ENCODE measurements at places on chromosomes 2 and 18.

DNA sequence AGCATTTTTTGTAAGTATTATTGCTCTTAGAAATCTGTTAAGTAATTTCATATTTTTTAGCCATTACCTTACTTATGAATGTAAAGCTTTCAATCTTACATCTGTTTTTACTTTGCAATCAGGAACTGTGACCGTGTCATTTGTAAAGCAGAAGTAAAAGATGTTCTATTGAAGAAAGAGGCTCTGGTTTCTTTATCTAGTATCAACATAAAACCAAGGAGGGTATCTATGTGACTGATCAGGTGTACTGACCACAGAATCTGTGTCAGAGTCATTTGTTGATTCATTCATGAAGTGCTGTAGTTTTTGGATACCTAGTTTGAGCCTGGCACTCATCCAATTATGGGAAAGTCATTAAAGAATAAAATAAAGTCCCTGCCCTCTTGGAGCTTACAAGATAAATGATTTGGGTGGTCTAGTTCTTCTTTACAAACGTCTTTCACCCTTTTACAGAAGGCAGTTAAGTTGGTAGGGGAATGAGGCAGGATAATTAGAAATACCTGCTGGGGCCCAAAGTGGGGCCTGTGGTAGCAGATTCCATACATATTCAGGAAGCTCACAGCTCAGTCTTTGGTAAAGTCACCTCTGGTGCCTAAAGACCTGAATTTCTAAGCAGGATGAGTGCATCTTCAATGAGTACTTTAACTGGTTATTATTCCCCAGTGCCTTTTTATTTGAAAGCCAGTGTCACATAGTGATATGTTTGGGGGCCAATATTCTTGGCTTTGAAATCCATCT lies 260.6 kb upstream of the NT5C1B start:
- no peak for DNase-seq

- no peak for DNase-seq
These were observed 107.9 kb downstream of the RNF144A start for GRCh38 chr2:7025082-7025481.

DNA sequence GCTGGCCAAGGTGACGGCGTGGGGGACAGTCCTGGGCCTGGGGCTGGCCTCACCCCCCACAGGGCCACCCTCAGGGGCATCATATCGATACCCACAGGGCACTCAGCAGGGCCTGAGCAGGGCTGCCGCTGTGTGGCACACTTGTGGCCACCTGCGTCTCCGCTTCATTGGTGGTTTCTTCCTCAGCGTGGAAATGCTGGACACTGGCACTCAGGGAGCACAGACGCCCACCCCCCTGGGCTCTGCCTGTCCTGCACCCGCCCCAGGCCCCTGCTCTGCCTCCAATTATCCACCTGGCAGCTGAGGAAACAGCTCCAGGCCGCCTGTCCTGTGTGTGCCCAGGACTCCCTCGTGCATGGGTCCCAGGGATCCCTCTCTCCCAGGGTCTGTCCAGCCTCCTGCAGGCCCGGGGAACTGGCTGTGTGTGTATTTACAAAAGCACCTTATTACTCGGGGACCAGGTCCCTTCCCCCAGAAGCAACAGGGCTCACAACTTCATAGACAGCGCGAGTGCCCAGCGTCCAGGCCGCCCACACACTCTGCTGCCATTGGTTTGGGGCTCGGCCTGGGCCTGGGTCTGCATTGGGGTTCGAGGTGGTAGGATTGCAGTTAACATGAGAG lies 13.1 kb downstream of the CROCC2 start:
- DNase-seq: no peak

- no peak for DNase-seq
These were observed 63.5 kb downstream of the COL5A2 start for GRCh38 chr2:189116087-189116486.

DNA sequence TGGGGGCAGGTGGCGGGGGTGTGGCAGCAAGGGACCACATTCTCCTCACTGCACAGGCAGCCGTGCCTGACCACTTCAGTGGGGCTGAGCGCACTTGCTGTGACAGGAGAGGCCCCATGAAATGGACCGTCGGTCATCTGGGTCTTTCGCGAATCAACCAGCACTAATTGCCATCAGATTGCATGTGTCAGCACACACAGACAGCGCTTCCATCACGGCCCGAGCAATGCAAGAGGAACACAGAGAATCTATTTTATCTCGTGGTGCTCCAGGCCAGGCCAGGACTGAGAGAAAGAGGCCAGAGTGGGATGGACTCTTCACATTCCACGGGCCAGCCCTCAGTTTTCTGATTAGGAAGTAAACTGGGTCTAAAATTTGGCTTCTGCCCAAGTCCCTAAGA lies 87.0 kb downstream of the EIPR1 start:
- DNase-seq: no peak
